ENCODE measurements at places on chromosomes 1 and 21.

DNA sequence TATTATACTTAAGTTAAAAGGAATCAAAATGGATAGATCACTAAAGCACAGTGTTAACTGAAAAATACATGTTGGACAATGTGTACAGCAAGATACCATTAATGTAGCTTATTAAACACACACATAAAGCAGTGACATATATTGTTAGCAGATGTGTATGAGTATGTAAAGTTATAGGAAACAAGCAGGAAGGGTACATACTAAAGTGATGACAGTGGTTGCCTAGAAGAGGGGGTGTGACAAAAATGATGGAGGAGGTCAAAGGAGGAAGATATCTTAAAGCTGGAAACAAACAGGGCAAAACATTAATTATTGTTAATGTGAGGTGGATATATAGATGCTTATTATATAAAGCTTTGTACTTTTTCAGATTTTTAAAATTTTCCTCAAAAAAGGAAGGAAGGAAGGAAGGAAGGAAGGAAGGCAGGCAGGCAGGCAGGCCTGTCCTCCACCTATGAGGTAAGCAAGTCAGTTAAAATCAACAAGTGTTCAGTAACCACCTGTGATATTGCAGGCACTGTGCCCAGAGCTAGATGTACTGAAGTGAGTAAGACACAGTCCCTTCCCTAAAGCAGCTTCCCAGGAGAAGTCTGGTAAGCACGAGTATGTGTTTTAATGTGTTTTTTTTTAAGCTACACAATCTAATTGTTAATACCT, 252.9 kb upstream of the NR5A2 start:
- no peak for DNase-seq

GRCh38 chr1:201041011-201041410, 17.5 kb upstream of the KIF21B start:
- no peak for DNase-seq

GRCh38 chr1:66696771-66697170, 55.5 kb upstream of the DYNLT5 start:
- DNase-seq = no peak

GRCh38 chr1:150696162-150696561, 792 bp downstream of the GOLPH3L start:
- DNase-seq = no peak

GRCh38 chr1:153945131-153945794, 1.3 kb downstream of the DENND4B start:
- peak; percentile 64 for DNase-seq

- no peak for DNase-seq
These were observed 166.6 kb downstream of the DSCAM start for GRCh38 chr21:40680311-40680710.

DNA sequence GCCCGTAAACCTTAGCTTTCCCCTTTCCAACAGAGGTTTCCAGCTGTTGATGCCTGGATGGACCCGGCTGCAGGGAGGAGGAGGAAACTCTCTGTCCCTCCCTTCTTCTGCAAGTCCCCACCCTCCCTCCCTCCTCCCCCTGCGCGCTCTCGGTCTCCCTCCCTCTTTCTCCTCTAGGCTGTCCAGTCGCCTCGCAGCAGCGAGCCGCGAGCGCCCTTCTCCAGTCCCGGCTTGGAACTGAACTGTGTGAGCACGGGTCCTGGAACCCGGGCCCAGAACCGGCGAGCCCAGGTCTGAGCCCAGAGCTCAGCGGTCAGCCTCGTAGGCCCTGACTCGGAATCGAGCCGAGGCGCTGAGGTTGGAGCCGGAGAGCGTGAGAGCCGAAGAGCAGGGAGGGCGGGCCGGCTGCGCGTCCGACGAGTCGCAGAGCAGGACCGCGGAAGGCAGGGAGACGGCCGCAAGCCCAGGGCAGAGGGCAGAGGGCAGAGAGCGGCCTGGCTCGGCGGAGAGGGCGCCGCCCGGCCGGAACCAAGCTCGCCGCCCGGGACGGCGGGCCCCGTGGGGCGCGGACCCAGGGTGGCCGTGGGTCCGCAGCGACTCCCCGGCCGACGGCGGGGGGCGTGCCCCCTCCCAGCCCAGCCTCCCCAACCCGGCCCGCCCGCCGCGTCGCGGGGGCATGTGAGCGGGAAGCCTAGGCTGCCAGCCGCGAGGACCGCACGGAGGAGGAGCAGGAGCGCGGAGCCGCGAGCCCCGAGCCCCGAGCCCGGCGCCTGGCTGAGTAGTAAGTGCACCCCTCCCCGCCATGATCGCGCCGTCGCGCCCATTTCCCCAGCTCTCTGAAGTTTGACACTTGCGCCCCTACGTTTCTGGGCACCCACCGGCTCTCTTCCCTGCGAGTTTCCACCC, at the start of gene SOX13:
Gene SOX13, plus strand, starts transcription at position 185 of the 906 bp plus-strand sequence. CDS start 39,801 bp downstream, outside the sequence.
- no peak for DNase-seq

GRCh38 chr1:25797939-25798338, 2.1 kb upstream of the SELENON start:
- no peak for DNase-seq

- DNase-seq = no peak
These were observed 212.1 kb downstream of the PBX1 start for GRCh38 chr1:164771041-164771618.

DNA sequence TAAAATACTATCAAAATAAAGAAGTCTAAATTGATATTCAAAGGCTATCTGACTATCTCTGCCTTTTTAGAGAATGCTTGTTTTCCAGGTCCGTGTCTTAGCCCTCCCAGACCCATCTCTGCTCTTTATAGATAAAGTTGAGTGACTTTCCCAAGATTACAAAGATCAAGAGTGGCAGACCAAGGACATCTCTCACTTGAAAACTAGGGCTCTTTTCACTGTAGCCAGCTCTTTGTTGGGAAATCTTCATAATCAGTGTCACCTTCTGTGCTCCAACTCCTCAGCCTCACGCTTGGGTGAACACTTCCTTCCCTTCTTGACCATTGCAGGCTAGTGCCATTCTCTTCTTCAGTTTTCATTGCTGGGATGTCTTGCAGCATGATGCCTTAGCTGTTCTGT, 211.1 kb downstream of the PBX1 start:
- DNase-seq = no peak

DNA sequence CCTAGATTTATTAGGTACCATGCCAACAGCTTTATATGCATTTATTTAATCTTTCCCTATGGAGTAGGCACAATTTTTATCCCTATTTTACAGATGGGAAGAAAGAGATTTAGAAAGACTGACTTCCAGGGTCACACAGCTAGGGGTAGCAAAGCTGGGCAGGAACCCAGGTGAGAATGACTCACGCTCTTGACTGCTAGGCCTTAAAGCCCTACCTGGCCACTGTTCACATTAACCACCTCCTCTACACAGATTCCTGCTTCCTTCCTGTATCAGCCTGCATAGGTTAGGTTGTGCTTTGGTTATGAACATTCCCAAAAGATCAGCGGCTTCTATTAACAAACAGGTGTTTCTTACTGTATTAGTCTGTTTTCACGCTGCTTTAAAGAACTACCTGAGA, 53.2 kb downstream of the DNAJC6 start:
- no peak for DNase-seq

GRCh38 chr1:15584489-15585363, at the start of gene AGMAT:
TSS of gene AGMAT (minus strand) at chr1:15585051. CDS start at chr1:15584967, 84 bp downstream.
- DNase-seq = peak; percentile 35

DNA sequence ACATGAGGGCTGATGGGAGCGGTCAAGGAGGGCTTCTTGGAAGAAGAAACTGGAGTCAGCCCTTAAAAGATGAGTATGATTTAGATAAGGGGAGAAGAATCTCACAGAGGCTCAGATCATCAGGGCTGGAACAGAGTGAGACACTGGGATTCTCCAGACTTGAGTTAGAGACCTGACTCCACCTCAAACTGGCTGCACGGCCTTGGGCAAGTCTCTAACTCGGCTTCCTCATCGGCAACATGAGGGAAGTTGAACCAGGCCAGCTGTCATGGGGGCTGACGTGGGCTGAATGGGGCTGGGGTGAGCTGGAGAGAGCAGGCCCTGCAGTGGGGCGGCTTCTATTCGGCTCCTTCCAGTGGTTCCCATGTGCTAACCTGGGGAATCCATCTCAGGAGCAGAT, 2.5 kb downstream of the C1QC start:
- no peak for DNase-seq

DNA sequence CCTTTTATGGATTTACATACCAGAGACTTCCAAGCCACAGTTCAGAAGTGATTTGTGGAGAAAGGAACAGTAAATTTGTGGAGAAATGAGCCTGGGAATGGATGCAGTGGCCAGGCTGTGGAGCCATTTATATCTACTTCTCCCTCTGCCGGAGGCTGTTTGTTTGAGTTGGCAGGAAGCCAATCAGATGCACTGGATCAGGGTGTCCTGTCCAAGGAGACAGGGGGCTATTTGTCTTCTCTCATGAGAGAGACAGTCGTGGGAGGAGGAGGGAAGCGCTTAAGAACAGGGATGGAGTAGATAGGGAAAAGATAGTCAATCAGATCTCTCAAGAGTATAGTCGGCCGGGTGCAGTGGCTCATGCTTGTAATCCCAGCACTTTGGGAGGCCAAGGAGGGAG, 2.8 kb upstream of the HAPLN2 start:
- DNase-seq = no peak

GRCh38 chr1:65255656-65256050, 53.7 kb upstream of the DNAJC6 start:
- no peak for DNase-seq

- DNase-seq = no peak
These were observed 14.9 kb downstream of the TMEM35B start for GRCh38 chr1:34970220-34970735.

GRCh38 chr1:230923176-230923575, 54.9 kb upstream of the C1orf198 start:
- DNase-seq = no peak

- DNase-seq = no peak
These were observed 57.8 kb upstream of the PGD start for GRCh38 chr1:10340930-10341590.

DNA sequence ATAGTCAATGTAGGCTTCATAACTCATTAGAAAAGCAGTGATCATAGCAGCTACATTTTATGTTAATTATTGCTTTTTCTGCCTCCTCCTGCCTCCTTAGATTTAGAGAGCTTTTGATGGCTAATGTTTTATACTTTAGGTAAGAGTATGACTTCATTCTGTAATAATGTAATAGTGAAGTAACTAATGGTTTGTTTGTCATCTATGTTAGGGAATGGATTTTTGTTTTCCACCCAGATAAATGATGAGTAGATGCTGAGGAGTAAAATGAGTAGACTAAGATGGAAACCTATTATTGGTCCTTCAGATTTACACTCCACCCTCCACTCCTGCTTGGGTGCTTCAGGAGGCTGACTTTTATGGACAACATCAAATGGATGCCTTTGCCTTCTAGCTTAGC, 170.6 kb downstream of the CTH start:
- no peak for DNase-seq

- DNase-seq = no peak
These were observed 40.0 kb downstream of the ROR1 start for GRCh38 chr1:63813829-63814277.

- no peak for DNase-seq
These were observed 2.0 kb downstream of the MOB3C start for GRCh38 chr1:46614604-46614984.

- no peak for DNase-seq
These were observed 8.2 kb upstream of the FNDC7 start for GRCh38 chr1:108704496-108704895.

DNA sequence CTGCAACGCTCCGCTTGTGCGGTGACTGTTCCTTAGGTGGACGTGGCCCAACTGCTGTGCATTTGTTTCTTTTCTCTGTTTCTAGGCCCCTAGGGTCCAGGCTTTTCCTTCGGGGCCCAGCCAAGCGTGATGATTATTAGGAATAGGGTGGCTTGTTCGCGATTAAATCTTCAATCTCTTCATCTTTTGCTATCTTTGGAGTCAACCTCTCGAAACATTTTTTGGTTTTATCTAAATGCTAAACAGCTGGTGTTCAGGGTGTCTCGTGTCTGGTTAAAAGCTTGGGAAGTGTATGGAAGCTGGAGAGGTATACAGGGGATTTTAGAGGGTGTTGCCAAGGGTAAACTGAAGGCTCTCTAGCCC, 844 bp upstream of the PLD5 start:
- DNase-seq = no peak

GRCh38 chr1:158646465-158646864, 40.0 kb downstream of the SPTA1 start:
- no peak for DNase-seq

- DNase-seq = no peak
These were observed 38.0 kb downstream of the SAMD13 start for GRCh38 chr1:84339503-84339902.

- DNase-seq = no peak
These were observed 229.7 kb upstream of the IRF2BP2 start for GRCh38 chr1:234839663-234840062.

GRCh38 chr1:163737261-163737660, 415.5 kb downstream of the NUF2 start:
- no peak for DNase-seq

GRCh38 chr1:223662943-223663342, 2.6 kb downstream of the CAPN8 start:
- no peak for DNase-seq

DNA sequence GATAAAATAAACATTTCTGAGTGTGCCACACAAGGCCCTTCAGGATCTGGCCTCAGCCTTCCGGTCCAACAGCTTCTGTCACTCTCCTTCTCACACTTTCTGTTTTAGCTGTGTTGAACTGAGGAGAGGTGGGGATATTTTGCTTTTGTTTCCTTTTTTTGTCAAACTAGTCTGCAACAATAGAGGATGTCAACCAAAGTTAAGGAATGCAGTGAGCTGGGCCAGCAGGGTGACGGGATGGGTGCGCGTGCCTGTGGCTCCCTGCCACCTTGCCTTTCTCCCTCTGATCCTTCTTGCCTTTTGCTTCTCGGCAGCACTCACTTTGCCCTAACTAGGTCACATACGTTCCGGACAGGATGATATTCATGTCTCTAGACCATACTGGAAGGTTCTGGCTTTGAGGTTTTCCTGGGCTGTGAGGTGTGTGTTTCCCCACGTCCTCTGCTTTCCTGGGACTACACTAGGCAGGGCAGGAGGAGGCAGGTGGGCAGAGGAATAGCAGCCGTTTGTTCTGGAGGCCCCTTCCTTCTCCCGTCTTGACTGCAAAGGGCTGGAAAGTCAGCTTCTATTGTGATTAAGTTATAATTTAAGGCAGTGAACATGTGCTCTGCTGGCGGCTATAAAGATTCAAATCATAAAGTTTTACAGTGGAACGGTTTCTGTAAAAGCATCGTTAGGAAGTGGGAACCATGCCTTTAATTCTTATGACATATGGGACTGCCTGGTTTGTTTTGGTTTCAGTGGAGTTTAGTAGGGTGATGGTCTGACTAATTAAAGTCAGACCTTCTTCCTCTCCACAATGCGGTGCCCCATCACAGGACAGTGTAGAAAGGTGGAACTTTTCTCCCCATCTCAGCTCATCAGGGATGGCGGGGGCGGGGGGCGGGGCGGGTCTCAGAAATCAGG, 67.8 kb downstream of the RNF220 start:
- no peak for DNase-seq

- DNase-seq = no peak
These were observed 26.3 kb downstream of the SELENOF start for GRCh38 chr1:86887479-86888162.

GRCh38 chr1:87535551-87535950, 206.9 kb downstream of the LMO4 start:
- no peak for DNase-seq

- DNase-seq = no peak
These were observed 41.1 kb downstream of the HSPG2 start for GRCh38 chr1:21896026-21896425.

Data from activated T-cell treated with anti-CD3 and anti-CD28 coated beads for 1 hour (primary cell).